Stimulated activated CD8-positive, alpha-beta memory T cell treated with anti-CD3 and anti-CD28 coated beads, Interleukin-7, amount 100 ng/mL, for 1 hour (primary cell): ENCODE measurements at places on chromosomes 6 and 20.

DNA sequence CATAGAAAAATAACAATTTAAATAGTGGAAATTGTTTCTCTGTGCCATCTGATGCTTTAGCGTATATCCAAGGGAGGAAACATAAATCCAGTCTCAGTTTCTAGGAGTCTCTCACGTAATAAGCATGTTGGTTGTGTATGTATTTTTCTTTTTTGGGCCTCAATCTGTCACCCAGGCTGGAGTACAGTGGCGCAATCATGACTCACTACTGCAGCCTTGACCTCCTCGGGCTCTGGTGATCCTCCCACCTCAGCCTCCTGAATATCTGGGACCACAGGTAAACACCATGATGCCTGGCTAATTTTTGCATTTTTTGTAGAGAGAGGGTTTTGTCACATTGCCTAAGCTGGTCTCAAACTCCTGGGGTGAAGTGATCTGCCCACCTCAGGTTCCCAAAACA is 78.6 kb upstream of the PLN start:
- no peak for DNase-seq

GRCh38 chr6:133130863-133131262 is 110.3 kb upstream of the EYA4 start:
- no peak for DNase-seq

- no peak for DNase-seq
Measured at GRCh38 chr6:9205645-9206044, 770.3 kb upstream of the SLC35B3 start.

GRCh38 chr6:19753826-19754225 is 83.3 kb upstream of the ID4 start:
- DNase-seq, result no peak

- DNase-seq, result no peak
Measured at GRCh38 chr20:1286267-1287024, 20.4 kb downstream of the SNPH start.

DNA sequence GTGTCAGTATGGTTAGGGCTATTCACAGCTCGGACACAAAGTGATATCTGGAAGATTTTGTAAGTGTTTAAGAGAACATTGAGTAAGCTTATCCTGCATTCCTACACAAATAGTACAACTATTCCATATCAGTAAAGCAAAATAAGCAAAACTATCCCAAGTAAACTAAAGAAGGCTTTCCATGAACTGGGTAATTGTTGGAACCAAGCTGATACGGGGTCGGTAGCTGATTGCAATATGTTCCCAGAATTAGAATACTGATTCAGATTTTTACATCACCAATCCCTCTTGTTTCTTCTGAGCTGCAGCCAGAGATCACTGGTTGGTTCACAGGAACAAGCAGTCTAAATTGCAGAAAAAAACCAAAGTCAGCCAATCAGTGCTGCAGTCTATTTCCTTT is 54.1 kb downstream of the CDS2 start:
- no peak for DNase-seq

- no peak for DNase-seq
Measured at GRCh38 chr6:33695451-33695887, 16.0 kb downstream of the UQCC2 start.

DNA sequence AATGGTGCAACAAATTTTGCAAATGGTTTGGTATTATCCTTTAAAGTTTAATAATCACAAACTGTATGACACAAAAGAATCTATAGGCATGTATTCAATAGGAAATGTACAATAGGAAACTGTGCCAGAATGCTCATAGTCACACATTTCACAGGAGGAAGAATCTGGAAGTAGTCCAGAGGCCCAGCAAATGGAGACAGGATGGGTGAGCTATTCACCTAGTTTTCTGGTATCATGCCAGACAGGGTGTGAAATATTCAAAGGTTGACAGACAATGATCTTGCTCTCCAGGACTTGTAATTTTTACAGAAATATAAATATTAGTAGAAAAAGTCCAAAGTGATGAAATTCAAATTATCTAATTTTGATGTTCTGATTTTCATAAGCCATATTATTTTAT is 520.1 kb upstream of the IMPG1 start:
- no peak for DNase-seq

DNA sequence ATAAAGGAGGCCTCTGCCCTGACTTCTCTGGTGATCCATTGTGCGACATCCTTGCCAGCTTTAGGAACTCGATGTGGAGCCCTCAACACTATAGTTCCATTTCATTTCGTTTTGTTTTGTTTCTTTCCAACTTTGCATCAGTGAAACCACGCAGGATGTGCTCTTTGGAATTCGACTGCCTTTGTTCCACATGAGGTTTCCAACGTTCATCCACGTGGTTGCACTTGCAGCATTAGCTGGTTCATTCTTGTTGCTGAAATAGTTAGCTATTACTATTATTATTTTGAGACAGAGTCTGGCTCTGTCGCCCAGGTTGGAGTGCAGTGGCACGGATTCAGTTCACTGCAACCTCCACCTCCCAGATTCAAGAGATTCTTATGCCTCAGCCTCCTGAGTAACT is 61.3 kb upstream of the ZNFX1 start:
- DNase-seq, result no peak

- DNase-seq, result no peak
Measured at GRCh38 chr6:137728386-137729349, 138.4 kb upstream of the TNFAIP3 start.

- DNase-seq, result no peak
Measured at GRCh38 chr6:4397307-4397706, 261.9 kb upstream of the ECI2 start.

DNA sequence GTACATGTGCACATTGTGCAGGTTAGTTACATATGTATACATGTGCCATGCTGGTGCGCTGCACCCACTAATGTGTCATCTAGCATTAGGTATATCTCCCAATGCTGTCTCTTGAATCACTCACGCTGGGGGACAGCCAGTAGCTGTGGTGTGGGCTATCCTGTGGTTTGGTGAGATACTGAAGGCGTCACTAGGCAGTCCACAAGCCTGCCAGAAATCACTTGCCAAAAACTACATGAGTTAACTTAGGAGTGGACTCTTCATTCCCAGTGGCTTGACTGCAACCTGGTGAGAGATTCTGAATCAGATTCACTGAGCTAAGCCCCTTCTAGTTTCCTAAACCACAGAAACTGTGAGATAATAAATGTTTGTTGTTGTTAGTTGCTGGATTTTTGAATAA is 191.3 kb downstream of the TSHZ2 start:
- DNase-seq, result no peak

DNA sequence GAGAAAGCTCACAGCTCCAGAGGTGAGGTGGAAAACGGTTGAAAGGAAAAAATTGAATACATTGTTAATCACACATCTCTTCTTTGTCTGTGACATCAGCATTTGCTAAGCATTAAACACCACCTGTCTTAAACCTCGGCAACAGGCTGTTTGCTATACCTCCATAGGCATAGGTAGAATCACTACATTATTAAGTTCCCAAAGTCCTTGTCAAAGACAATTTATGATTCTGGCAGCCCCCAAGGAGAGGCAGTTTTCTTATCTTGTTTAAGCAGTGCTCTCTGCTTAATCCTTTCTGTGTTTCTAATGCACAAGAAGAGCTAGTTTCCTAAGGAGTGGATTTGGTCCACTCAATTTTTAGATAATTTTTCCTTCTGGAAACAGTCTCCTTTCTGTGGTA is 249.7 kb downstream of the NKAIN2 start:
- DNase-seq, result no peak

DNA sequence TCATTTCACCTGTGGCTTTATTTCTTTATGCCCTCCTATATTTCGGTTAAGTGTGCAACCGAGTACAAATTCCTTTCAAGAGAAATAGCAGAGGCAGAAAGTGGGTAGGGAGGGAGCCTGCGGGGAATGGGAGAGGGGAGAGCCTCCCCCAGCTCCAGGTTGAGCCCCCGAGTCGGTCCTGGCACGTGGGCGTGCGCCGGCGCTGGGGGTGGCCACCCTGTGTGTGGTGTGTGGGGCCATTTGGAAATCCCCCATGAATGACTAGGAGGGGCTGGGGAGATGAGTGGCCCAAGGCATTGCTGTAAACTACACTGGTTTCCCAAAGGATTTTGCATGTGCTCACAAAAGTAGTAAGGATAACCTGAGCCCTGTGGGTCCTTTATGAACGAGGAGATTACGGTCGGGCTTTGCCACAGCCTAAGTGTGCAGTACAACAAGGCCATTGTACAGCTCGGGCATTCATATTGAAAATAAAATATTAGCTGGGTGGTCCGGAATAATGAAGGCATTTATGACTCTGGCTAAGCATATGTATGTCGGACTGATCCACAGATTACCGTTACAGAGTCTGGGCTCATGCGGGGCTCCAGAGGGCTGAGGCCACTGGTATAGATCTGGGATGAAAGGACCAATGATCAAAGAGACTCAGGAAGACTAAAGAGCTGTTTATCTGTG is 84.5 kb upstream of the RALGAPA2 start:
- no peak for DNase-seq

DNA sequence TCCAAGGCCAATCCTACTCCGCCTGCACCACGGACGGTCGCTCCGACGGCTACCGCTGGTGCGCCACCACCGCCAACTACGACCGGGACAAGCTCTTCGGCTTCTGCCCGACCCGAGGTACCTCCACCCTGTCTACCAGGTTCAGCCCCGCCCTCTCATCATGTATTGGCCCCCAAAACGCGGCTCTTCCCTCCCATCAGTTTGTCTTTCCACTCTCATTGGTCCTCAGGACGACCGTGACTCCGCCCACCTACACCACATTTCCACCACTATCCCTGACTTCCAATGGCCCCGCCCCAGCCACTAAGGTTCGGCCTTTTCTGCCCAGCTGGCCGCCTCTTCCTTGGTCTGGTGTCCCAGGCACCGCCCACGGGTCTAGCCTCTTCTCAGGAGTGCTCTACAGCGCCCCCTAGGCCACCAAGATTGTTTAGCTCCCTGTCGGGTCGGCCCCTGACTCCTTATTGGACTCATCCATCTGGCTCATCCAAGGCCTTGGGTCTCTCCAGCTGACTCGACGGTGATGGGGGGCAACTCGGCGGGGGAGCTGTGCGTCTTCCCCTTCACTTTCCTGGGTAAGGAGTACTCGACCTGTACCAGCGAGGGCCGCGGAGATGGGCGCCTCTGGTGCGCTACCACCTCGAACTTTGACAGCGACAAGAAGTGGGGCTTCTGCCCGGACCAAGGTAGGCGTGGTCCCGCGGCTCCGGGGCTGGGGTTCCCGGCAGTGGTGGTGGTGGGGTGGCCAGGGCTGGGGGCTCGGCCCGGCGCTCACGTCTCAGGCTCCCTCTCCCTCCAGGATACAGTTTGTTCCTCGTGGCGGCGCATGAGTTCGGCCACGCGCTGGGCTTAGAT is 3.1 kb downstream of the MMP9 start:
- DNase-seq, result no peak

DNA sequence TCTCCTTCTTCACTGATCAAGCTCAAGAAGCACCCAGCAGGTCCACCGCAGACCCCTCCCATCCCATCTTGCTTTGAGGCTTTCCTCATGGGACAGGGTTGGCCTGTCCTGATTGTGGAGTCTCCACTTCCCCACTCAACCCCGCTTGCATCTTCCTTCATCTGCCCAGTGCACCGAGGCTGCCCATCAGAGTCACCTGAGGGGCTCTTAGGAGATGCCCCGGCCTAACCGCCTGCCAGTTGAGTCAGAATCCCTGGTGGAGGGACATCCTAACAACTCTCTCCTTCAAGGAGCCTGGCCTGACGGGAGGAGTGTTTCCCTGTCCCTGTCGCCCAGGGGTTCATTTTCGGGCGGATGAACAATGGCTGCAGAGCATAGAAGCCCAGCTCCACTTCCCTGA is 46.1 kb downstream of the RBM38 start:
- no peak for DNase-seq

GRCh38 chr20:36607586-36608387 is 2.2 kb downstream of the RAB5IF start:
- DNase-seq, result no peak

DNA sequence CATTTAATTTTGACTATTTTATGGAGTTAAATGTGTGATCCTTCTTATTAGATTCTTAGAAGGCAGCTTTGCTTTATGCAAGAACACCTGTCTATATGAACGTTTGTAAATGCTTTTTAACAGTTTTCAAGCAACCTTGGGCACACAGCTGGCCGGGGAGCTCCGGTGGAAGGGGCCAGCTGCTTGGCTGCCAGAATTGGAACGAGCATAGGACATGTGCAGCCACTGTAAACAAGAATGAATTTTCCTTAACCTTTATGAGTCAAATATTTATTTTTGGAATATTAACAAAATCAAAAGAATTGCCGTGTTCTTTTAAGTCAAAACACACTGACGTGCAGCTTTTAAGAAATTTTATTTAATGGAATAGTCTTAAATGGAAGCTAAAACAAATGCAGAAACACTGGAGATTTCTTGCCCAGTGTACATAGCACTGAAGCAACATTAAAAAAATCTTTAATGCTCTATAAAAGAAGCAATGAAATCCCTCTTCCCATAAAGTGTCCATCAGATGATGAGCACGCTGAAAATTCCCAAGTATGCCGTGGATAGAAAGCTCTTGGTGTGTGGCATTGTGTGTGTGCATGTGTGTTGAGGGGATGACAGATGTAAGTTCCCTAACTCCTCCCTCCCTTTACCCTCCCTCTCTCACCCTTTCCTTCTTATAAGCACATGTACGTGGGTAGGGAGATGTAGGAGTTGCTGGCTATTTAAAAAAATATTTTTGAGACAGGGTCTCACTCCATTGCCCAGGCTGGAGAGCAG is 208.9 kb upstream of the EXOC2 start:
- no peak for DNase-seq

GRCh38 chr6:3208098-3208774 is 19.2 kb downstream of the TUBB2B start:
- no peak for DNase-seq

DNA sequence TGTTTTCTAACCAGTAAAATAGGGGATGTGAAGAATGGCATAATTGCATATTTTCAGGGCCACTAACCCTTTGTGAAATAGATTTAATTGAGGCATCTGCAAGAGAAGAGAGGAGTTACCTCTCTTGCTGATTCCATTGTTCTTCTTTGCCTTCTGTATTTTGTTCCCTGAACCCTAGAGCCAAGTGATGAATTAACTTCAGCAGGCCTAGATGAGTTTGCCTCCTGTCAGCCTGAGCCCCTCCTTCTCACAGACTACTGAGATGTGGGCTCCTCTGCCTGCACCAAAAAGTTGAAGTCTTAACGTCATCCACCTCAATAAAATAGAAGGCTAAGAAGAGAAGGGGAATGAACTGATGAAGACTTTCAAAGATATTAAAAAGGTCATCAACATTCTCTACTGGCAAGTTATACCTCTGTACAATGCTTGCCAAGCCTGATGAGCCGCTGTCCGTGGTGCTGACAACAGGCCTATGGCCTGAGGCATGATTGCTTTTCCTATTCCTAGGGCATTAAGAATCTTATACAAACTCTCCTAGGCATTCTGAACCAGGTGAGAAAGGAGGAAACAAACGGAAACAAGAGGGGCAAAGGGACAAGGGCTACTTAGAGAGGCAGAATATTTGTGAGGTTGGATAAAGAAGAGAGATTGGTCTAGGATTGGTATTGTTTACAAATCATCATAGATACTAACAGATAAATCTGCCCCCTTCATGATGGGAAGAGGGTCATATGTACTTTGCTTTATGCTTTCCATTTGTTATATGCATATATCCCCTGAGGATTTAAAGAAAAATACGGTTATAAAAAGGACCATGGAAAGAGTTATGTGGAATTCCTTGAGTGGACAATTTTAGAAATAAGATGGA is 46.8 kb downstream of the CD24 start:
- no peak for DNase-seq
